Stimulated activated CD8-positive, alpha-beta memory T cell treated with anti-CD3 and anti-CD28 coated beads, Interleukin-15, amount 100 ng/mL, for 24 hours (primary cell): ENCODE measurements at places on chromosomes 4 and X.

GRCh38 chr4:26468283-26468949 lies 21.9 kb downstream of the CCKAR start:
- no peak for DNase-seq

- DNase-seq = no peak
Observed at GRCh38 chrX:126770179-126770578, 49.4 kb upstream of the PRR32 start.

DNA sequence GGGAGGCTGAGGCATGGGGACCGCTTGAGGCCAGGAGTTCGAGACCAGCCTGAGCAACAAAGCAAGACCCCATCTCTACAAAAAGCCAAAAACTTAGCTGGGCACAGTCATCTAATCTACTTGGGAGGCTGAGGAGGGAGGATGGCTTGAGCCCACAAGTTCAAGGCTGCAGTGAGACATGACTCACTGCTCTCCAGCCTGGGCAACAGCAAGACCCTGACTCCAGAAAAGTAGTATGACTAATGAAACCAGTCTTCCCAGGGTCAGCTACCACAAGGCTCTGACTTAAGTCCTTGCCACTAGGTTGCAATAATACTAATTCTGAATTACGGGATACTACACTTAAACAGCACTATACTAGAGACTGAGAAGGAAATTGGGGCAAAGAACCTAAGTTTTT lies 33.1 kb downstream of the ERVMER34-1 start:
- no peak for DNase-seq

DNA sequence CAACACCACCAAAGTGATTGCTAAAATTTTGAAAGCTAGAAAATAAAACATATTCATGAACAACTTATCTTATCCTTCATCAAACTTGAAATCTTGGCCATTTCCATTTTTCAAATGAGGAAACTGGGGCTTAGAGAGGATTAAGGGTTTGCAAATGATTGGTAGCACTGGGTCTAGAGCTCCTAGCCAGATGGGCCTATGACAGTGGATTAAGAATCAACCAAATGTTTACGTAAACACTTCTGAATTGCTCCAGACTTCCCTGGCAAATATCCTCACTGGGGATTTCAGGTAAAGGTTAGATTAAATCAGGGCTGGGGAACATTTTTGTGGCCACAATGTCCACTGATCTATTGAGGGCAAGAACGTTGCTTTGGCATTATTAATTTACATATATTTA lies 241.2 kb downstream of the ANK2 start:
- no peak for DNase-seq

DNA sequence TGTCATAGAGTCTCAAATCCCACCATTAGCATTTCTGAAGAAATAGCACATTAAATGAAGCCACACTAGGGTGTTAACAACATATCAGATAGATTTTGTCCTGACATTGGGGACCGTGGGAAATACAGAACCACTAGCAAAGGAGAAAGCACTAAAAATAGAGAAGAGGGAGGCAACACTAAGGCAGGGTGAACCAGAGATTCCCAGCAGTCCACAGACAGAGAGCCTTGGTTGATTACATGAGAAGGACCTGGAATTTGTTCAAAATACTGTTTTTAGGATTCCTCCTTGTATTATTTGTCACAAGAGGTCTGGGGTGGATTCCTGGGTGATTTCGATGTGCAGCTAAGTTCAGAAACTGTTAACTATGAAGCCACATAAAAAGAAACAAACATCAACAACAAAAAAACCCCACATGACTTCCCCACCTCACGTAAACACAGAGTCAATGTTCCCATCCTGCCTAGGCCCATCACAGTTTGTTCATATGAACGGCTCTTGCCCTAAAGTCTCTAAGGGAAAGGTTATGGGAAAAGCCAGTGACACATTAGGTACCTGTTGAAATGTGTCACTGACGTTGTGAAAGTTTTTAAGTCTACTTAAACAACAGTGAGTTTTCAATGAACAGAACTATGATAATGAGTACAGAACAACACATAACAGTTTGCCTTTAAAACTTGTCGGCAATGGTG lies 23.6 kb upstream of the GRSF1 start:
- DNase-seq = no peak

- no peak for DNase-seq
Observed at GRCh38 chrX:41327341-41327740, 6.6 kb upstream of the DDX3X start.
